Activated T-cell treated with anti-CD3 and anti-CD28 coated beads, Interleukin-2, amount 50 U/mL, for 4 hours (primary cell): ENCODE measurements at places on chromosomes 5 and 9. TPM values are rescaled to one million over a fixed set of nuclear protein-coding genes. Genes with fewer than 3 reads are reported as not detected.

PROB1 gene
- total RNA-seq, result 4.8 TPM

TSC1 gene
- total RNA-seq, result 23.6 TPM

WNT8A gene
- not detected for total RNA-seq

GRCh38 chr9:78606001-78606379, 309.1 kb downstream of the PSAT1 start:
- DNase-seq, result no peak

GRCh38 chr9:12759761-12760160, 15.1 kb upstream of the LURAP1L start:
- DNase-seq, result no peak

CTXN3 gene
- not detected for total RNA-seq

DNA sequence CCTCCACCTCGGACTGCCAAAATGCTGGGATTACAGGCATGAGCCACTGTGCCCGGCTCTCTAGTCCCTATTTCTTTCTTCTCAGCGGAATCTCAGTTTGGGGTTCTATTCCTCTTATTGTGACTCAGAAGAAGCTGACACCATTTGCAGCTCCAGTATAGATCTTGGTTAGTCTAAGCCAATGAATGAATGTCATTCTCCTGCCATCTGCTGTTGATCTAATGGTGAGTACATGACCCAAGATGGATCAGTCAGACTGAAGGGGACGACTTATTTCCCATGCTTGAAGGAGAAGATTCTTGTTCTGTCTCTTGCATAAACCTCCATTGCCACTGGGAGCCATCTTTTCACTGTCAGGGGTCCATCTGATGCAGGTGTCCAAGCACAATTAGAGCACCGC, 76.0 kb upstream of the KLF9 start:
- DNase-seq, result no peak
